ENCODE measurements at places on chromosomes 2 and 18.

DNA sequence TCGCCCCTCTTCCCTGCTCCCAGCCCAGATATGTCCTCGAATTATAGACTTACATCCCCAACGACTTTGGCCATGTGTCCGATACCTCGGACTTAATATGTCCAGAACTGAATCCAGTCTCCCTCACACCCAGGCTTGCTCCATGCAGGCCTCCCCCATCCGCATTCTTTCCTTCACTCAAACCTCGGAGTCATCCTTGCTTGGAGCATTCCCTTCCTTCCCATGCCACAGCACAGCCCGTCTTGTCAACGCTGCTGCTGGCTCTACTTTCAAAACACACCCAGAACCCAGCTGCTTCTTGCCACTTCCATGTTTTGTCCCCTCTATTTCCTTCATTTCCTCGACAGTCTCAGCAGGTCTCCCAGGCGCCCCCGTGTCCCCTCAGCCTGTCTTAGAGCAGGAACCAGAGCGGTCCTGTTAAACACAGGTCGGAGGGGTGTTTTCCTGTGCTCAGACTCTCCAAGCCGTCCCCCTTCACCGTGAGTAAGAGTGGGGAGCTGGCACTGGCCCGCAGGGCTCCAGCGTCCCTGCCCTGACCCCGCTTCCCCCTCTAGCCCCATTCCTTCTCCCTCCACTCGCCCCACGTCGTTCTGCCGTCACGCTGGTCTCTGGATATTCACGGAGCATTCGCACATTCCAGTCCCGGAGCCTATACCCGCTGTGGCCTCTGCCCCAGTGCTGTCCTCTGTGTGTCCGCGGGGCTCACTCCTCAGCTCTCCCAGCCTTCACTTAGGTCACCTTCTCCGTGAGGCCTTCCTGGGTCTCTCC, 54.4 kb downstream of the VAPA start:
- DNase-seq, result no peak

GRCh38 chr2:198597648-198598047, 793.3 kb downstream of the PLCL1 start:
- DNase-seq, result no peak

- no peak for DNase-seq
These were observed 278.5 kb downstream of the CLIP4 start for GRCh38 chr2:29393676-29394075.

- DNase-seq, result no peak
These were observed 55.8 kb upstream of the TNP1 start for GRCh38 chr2:216915557-216916150.

GRCh38 chr2:196399096-196399495, 227.7 kb upstream of the STK17B start:
- DNase-seq, result no peak

GRCh38 chr2:120641366-120641771, 94.3 kb upstream of the GLI2 start:
- DNase-seq, result no peak

- no peak for DNase-seq
These were observed 129.7 kb downstream of the WDSUB1 start for GRCh38 chr2:159156834-159157233.

DNA sequence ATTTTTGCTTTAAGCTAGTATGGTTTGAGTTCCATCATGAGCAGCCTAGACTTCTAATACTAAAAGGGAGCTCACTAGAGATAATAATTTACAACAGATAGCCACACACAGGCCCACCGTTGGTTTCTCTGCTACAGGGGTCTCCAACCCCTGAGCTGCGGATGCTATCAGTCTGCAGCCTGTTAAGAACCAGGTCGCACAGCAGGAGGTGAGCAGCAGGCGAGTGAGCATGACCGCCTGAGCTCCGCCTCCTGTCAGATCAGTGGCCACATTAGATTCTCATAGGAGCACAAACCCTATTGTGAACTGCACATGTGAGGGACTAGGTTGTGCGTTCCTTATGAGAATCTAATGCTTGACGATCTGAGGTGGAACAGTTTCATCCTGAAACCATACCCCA, 150.6 kb downstream of the HRH4 start:
- no peak for DNase-seq

DNA sequence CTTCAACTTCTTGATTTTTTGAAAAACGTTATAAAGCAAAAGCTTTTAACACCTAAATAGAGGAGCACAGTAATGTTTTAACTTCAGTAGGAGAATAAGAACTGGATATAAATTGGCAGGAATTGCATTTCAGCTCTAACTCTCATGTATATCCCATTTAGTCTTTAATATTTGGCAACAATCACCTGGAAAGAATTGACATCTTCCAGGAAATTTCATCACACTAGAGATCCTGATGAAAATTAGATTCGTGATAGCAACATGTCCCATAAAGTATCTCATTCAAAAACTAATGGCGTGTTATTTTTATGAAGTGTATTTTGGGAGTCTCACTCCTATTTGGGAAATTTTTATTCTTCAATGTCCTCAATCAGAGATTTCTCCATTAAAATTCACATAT, 131.1 kb upstream of the DNAJC10 start:
- no peak for DNase-seq

- no peak for DNase-seq
These were observed 254.9 kb upstream of the SIX3 start for GRCh38 chr2:44686561-44686960.

GRCh38 chr2:222733846-222734702, 62.6 kb downstream of the MOGAT1 start:
- no peak for DNase-seq

DNA sequence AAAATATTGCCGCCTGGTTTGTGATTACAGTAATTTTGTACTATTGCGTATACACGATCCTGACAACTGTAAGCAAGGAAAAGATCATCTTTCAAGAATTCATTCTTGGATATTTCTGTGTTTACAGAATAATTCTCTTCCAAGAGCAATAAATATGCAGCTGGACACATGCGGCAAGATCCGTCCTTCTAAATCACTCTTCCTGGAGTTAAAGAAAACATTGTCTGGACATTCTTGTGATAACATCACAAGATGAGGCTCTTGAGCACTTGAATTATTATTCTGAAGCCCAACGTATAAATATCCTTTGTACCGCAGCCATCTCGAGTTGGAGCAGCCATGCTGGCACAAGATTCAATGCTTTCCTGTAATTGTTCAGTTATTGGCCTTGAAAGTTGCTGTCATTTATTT, 9.9 kb downstream of the FHL2 start:
- DNase-seq, result no peak

GRCh38 chr2:8704906-8705305, 23.1 kb downstream of the ID2 start:
- DNase-seq, result no peak

DNA sequence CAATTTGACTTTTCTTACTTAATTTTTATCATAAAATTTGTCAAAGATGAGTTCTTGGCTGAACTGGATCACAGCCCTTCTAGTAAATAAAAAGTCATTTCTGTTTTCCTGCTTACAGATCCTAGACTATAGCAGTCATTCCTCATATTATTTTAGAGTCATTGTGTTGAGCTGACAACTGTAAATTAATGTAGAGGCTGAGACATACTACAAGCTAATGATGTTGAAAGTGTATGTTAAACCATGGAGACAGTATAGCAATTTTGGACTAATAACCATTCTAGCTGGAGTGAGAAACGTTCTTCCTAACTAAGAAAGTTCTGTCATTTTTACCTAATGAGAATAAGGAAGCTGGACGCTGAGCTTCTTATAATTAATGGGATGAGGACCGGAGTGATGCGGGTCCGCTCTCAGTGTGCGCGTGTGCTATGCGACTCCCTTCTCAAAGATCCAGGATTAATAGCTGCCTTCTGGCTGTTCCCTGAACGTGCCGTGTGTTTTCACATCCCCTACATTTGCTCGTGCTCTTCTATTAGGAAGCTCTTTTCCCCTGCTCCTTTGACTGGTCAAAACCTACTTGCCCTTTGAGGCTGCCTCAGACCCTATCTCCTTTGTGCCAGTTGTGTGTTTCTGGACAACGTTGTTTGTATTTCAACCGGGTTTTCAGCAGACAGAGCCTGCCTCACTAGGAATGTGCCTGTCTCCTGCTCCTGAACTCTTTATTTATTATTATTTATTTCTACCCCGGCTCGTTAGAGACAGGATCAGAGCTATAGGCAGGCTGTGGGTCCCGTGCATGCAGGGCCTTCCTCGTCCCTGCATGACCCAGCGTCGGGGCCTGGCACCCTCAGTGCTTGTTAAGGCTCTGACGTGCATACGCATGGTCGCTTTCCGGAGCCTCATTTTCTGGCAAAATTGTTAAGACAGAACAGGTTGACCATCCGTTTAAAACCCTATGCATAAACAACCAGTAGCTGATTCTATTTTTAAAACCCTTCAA, 182.6 kb downstream of the DCDC2C start:
- no peak for DNase-seq

GRCh38 chr2:125168442-125168841, 1143.4 kb downstream of the CNTNAP5 start:
- DNase-seq, result no peak

GRCh38 chr2:85873679-85874078, 15.1 kb downstream of the ST3GAL5 start:
- peak; percentile 26 for DNase-seq

DNA sequence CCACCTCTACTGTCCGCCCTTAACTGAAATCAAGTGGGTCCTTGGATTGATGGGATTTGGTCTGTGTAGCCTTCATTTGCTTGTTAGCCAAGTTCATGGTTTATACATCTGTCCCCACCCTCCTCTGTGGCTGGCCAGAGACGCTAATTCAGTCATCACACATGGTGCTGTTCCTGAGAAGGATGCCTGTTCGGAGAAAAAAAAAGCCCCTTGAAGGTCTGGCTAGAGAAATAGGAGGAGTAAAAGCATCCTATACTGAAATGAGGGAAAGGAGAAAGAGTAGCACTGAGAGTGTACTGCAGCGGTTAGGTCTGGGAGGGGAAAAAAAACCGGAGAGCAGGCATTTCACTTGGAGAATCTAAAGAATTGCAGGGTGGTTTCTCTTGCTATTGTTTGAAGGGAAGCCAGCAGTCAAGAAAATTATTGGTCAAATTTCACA, 180.6 kb upstream of the EPAS1 start:
- DNase-seq, result no peak

DNA sequence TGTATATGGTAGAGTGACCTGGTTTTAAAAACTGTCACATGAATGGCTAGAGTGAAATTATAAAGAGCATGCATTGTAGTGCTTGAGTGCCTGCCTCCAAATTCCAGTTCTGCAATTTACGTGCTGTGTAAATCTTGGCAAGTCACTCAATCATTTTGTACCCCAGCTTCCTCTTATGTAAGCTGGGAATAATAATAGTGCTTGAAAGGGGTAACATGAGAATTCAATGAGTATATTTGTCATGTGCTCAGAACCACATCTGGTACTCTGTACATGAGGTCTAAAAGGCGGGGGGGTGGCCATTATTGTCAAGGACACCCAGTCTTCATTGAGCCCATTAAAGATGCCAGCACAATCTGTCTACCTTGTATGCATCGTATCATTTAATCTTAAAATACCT, 214.8 kb downstream of the MC4R start:
- DNase-seq, result no peak

GRCh38 chr2:100857341-100857740, 37.4 kb downstream of the NPAS2 start:
- DNase-seq, result no peak

- no peak for DNase-seq
These were observed 78.4 kb upstream of the MYT1L start for GRCh38 chr2:2409481-2409880.

GRCh38 chr2:47336259-47337238, 66.4 kb upstream of the MSH2 start:
- DNase-seq, result peak; percentile 59

GRCh38 chr18:76756531-76757253, 65.7 kb upstream of the ZNF236 start:
- no peak for DNase-seq

Data from NAMALWA (cell line).